ENCODE measurements at places on chromosomes 16 and 17. TPM values are rescaled to one million over a fixed set of nuclear protein-coding genes. Genes with fewer than 3 reads are reported as not detected.

MPO gene
- not detected for total RNA-seq

CCL4 gene
- not detected for total RNA-seq

GLG1 gene
- total RNA-seq, result 82.5 TPM

PRAC2 gene
- not detected for total RNA-seq

ARL5C gene
- not detected for total RNA-seq

TBC1D3K gene
- total RNA-seq, result not detected

CDH11 gene
- total RNA-seq, result 3.3 TPM

CLEC3A gene
- total RNA-seq, result not detected

ANKFN1 gene
- total RNA-seq, result 1.2 TPM

SNX20 gene
- total RNA-seq, result not detected

DHRS7C gene
- total RNA-seq, result not detected

C16orf54 gene
- total RNA-seq, result not detected

COQ7 gene
- total RNA-seq, result 18.2 TPM

TBC1D3B gene
- total RNA-seq, result 1.4 TPM

OR2C1 gene
- not detected for total RNA-seq

SLC5A10 gene
- total RNA-seq, result not detected

HID1 gene
- 21.7 TPM for total RNA-seq

GPS2 gene
- 60.0 TPM for total RNA-seq

ABCC12 gene
- total RNA-seq, result not detected

CBFA2T3 gene
- total RNA-seq, result not detected

OR1A2 gene
- total RNA-seq, result not detected

ENPP7 gene
- not detected for total RNA-seq

CIAPIN1 gene
- 88.1 TPM for total RNA-seq

KPNA2 gene
- 119 TPM for total RNA-seq

PGS1 gene
- total RNA-seq, result 45.1 TPM

CACNG5 gene
- total RNA-seq, result not detected

CCDC154 gene
- total RNA-seq, result under 0.01 TPM

CDYL2 gene
- 25.4 TPM for total RNA-seq

KRTAP1-1 gene
- total RNA-seq, result not detected

SPATA32 gene
- not detected for total RNA-seq

MMP28 gene
- total RNA-seq, result 4.6 TPM

CNTNAP1 gene
- 2.6 TPM for total RNA-seq

NPIPA8 gene
- total RNA-seq, result not detected

ADAD2 gene
- not detected for total RNA-seq

FNDC8 gene
- total RNA-seq, result not detected

GINS2 gene
- total RNA-seq, result 14.4 TPM

GAN gene
- 7.1 TPM for total RNA-seq

KREMEN2 gene
- not detected for total RNA-seq

SETD1A gene
- total RNA-seq, result 1.6 TPM

TSNAXIP1 gene
- 0.32 TPM for total RNA-seq

Measured in epithelial cell of umbilical artery (primary cell).